ENCODE measurements at places on chromosomes 1 and 21. TPM values are rescaled to one million over a fixed set of nuclear protein-coding genes. Genes with fewer than 3 reads are reported as not detected.

Gene ADORA1
- 0.89 TPM for total RNA-seq

- DNase-seq = no peak
Observed at GRCh38 chr21:45934554-45934953, 47.0 kb upstream of the COL6A1 start.

DNA sequence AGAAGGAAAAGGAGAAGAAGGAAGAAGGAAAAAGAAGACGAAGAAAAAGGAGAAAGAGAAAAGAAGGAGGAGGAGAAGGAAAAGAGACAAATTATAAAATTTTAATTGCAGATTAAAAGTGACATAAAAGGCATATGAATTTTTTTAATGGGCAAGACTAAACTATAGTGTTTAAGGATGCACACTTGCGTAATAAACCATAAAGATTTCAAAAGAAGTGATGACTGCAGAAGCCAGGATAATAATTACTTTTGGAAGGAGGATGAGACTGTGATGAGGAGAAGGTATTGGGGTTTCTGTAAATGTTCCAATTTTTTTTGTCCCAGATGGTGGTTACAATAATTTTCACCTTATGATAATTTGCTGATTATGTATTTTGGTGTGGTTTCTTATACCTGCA, 243.1 kb upstream of the PKN2 start:
- DNase-seq = no peak

GRCh38 chr1:201710632-201711597, 118.0 kb upstream of the IPO9 start:
- DNase-seq = peak; percentile 48

Gene FNBP1L
- total RNA-seq = 35.4 TPM

- DNase-seq = no peak
Observed at GRCh38 chr1:225113265-225113664, 183.8 kb downstream of the DNAH14 start.

Gene B3GALT6
- 44.5 TPM for total RNA-seq

DNA sequence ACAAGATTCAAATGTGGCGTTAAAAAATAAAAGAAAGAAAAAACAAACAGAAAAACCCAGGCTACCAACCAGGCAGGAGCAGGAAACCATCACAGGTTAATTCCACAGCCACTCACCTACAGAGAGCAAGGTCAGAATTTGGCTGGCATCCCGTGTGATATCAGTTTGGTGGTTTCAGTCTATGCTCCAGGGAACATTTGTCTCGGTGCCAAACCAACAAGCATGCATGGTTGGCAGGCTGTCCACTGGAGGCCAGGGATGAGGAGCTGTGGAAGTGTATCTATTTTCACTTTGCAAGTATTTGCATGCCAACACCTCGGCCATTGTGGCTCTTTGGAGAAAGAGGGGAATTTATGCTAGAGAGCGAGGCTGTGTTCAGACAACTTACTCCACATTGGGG, 53.1 kb upstream of the PROX1 start:
- peak; percentile 94 for DNase-seq

- DNase-seq = no peak
Observed at GRCh38 chr1:227299241-227299627, 19.1 kb downstream of the CDC42BPA start.

DNA sequence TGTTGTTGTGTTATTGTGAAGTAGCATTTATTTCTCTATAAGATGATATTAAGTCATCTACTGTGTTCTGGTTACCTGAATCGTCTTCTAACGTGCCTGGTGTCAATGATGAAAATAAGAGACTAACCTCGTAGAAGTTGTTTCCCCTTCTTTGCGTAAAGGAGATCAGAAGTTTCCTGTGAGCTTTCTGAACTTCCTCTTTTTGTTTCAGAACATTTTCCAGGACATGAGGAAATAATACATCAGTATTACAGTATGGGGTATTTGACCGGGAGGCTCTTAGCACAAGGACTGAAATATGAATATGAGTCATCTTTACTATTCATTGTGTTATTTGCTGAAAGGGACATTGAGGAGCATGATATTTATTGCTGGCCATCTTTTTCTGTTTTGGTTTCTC, 1.3 kb downstream of the ST6GALNAC3 start:
- DNase-seq = no peak

GRCh38 chr1:234529095-234529949, 50.3 kb upstream of the TARBP1 start:
- no peak for DNase-seq

Gene LCE6A
- total RNA-seq = not detected

All from Daoy (cell line).